ENCODE measurements at places on chromosomes 7 and 10.

- no peak for DNase-seq
Observed at GRCh38 chr7:49790209-49790608, 16.8 kb downstream of the VWC2 start.

DNA sequence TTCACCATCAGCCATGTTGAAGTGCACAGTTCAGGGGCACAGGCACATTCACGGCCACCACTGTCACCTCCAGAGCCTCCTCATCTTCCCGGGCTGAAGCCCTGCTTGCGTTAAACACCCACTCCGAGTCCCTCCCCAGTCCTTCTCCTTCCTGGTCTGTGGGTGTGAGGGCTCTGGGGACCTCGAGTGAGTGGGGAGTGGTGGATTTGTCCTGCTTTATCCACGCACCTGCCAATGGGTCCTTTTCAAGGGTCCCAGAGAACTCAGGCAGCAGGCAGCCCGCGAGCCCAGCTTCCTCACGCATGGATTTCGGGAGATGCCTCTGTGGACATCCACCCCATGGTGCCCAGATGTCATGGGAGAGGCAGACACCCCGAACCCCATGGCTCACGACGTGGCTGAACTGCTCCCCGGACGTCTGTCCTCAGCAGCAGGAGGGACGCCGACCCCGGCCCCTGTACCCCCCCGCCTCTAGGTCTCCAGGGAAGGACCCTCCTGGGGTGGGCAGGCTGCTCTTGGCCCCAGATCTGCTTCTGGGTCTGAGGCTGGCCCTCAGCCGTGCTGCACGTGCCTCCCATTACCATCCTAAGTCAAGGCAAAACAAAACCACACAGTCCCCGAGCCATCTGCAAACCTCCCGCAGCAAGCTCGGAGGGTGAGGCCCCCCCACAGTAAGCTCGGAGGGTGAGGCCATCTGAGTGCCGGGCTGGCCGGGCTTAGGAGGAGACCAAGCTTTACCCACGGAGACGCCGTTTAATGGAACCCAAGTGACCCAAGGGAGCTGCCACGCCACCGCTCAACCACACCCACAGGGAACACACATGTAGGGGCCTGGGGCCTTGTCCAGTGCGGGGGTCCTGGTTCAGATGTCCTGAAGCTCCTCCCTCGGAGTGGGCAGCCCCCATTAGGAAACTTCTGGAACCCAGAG lies 9.0 kb downstream of the CYP2W1 start:
- DNase-seq = no peak

- DNase-seq = no peak
Observed at GRCh38 chr10:58838561-58839208, 326.0 kb downstream of the BICC1 start.

DNA sequence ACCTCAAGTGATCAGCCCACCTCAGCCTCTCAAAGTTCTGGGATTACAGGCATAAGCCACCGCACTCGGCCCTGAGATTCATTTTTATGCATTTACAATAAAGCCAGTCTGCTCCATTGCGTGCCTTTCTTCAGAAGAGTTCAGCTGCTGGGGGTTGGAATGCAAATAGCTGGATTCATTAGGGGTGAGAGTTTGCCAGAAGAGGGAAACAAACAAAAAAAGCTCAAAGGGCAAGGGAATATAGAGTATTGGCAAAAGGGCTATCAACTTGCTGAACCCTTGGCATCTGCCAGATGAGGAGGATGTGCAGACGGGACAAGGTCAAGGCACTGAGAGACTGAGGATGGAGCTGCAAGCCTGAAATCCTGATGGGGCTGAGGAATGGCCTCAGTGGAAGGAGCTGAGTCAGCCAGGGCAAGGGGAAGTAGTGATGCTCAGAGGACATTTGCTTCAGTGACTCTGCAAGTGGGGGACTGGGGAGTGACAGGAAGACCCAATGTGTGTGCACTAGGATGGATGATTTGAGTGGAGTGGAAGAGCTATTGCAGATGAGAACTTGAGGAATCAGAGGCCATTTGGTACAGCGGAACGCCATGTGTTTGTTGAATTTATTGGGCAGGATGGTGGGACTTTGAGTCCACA lies 75.0 kb upstream of the ARMC3 start:
- DNase-seq = no peak

- DNase-seq = peak; percentile 37
Observed at GRCh38 chr7:74453322-74454011, at the start of gene GTF2IRD1. Gene GTF2IRD1 (plus strand): TSS chr7:74453906. CDS start chr7:74508081, 54,175 bp downstream.

DNA sequence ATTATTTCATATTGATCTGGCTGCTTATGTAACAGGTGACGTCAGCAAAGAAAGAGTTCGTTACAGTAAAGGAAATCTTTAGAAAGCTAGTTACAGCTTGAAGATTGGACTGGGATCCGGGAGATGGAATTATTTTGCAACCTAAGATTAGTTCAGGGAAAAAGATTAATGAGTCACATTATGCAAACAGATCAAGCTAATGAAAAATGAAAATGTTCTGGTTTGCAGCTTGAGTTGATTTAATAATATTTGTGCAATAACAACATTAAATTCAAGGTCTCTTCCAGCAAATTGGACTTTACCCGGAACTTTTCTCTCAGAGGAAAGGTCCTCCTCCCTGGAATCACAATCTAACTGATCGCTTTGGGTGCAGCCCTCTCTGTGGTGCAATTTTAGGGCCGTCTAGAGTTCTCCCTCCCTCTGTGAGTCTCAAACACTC lies 119.5 kb downstream of the OTUD1 start:
- no peak for DNase-seq

DNA sequence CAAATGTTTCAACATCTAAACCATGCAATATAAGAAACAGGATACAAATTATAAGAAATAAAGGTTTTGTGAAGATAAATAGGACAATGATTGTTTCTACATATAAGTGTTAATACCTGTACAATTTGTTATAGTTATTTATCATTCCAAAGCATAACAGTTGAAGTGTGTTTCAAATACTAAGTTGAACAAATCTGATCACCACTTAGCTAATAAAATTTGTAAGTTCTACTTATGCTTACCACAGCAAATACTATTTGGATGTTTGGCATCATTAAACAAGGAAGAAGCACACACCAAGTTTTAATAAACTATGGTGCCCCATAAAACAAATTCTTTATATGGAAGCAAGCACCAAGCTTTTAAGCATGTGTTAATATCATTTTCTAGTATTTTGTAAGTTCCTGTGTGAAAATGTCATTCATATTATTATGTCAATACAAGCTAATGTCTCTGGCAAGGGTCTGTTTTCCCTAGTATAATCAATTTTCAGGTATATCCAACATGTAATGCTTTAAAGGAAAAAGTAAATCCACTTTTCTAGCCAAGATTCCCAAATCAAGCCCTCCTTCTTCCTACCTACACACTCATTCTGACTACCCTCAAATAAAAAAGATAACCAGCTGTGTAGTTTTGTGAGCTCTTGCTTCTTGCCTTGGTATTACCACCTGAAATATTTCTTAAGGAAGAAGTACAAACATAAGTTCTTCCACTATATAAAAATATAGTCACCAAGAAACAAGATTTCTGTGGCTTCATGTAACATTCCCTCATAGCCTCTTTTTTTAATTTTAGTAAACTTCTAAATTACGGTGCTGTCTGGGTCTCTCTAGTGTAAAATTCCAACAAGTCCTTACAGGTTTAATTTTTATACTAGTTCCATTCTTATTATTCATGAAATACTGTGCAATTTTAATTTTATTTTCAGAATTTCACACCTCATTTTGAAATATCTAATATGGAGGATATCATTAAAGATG lies 9.2 kb downstream of the SKAP2 start:
- no peak for DNase-seq
